ENCODE measurements at places on chromosomes 12 and 14.

- no peak for DNase-seq
Measured at GRCh38 chr14:24940213-24940783, 109.6 kb downstream of the STXBP6 start.

- DNase-seq = no peak
Measured at GRCh38 chr12:6104027-6104426, 20.4 kb downstream of the VWF start.

GRCh38 chr12:91213-91612 is 24.6 kb downstream of the IQSEC3 start:
- no peak for DNase-seq

DNA sequence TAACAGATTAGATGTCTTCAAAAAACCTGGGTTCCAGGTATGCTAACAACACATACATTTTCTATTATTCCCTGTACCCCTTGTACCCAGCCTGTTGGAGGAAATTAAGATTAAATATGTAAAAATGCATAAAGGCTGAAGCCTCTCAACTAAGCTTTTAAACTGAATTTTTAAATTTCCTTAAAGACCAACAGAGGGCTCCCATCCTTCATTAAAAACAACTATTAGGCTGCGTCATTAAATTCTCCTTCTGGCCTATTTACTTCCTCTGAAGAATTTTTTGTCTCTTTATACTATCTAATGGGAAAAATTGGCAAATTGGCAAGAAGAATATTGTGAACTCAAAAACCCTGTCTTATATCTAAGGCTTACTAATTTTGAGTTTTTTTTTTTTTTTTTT is 21.8 kb downstream of the SENP1 start:
- DNase-seq = no peak

DNA sequence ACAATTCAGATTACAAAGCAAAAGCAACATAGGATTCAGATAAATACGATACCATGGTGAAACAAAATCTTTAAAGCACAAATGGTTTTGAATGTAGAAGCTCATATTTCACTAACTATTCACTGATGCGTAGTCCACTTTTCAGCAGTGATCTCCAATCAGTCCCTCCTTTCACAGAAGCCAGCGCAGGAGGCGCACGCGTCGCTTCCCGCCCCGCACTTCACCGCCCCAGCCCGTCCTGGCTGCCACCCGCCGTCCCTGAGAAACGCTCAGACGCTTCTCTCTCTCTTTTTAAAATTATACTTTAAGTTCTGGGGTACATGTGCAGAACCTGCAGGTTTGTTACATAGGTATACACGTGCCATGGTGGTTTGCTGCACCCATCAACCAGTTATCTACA is 19.8 kb upstream of the CHFR start:
- DNase-seq = no peak

GRCh38 chr12:32076941-32077340 is 29.7 kb upstream of the BICD1 start:
- DNase-seq = no peak

- no peak for DNase-seq
Measured at GRCh38 chr12:101009274-101009673, 200.8 kb downstream of the SLC5A8 start.

DNA sequence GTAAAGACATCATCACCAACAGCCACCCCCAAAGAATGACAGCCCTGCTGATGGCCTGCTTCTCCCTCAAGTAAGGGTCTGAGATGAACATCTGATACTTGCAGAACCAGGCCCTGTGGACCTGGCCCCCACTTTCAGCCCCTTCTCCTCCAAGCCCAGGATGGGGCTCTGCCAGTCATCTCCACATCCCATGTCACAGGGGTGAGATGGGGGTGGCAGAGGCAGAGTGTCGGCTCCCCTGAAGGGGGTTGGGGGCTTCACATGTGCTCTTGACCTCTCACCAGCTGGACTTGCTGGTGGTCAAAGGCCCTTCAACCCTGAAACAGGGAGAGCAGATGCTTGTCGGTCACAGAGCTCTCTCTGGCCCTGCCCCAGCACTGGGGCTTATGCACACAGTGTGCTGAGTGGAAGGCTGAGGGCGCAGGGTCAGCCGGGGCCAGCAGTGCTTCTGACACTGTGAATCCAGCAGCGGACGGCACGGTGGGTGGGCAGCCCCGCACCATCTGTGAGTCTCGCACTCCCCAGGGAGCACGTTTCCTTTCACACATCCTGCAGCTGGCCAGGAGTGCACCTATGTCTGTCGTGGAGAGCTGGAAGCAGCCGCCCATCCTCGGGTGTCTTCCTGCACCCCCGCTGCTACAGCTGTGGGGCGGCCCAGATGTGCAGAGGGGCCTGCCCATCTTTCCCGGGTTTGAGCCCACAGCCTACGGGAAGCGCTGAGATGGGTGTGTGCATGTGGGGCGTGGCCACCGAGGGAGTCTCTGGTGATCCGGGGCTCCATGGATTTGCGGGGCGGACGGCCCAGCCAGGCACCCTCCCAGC is 94.3 kb downstream of the ADGRD1 start:
- DNase-seq = no peak

- DNase-seq = no peak
Measured at GRCh38 chr14:105187935-105188524, 6.9 kb upstream of the NUDT14 start.

DNA sequence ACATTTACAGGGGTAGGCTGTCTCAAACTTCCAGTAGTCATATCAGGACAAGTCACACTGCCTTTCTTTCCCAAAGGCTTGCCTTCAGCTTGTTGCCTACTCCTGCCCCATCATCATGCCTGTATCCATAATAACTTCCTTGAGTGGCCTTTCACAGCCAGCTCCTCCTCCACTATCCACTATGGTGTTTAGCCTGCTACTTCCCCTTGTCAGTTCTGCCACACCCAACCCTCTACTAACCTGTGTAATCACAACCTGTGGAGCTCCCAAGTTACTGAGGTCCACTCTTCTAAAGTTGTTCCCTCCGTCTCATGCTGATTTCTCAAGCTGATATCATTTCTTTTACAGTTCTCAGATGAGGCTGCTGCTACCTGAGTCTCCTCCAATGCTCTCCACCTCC is 159.9 kb downstream of the BMP4 start:
- DNase-seq = no peak

DNA sequence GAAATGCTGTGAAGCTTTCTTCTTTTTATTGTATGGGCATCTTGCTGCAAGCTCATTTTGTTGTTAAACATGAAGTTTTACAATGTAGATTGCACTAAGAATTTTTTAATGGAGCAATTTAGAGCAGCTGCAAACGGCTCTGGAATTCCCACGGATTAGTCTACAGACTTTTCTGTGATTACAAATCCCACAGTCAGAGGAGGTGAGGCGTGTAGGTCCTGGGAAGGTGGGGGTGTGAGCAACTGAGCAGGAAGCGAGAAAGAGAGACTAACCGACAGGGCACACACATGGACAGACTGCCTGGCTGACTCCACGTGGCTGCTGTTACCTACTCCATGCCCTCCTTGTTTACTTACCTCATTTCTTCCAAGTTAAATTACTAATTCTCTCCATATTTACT is 348.5 kb downstream of the NPAS3 start:
- DNase-seq = no peak

DNA sequence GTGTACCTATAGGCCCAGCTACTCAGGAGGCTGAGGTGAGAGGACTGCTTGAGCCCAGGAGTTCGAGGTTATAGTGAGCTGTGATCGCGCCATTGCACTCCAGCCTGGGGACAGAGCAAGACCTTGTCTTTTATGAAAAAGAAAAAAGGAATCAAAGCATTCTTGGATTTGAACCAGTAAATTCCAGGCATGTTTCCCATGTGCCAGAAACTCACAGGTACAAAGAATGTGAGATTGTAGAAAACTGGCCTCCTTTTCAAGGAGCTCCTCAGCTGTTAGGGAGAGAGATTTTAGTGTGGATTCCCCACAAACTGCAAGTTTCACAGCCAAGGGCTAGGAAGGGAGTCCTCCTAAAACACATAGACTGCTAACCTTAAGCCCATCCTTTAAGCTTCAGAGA is 95.0 kb downstream of the FOXN4 start:
- DNase-seq = no peak

DNA sequence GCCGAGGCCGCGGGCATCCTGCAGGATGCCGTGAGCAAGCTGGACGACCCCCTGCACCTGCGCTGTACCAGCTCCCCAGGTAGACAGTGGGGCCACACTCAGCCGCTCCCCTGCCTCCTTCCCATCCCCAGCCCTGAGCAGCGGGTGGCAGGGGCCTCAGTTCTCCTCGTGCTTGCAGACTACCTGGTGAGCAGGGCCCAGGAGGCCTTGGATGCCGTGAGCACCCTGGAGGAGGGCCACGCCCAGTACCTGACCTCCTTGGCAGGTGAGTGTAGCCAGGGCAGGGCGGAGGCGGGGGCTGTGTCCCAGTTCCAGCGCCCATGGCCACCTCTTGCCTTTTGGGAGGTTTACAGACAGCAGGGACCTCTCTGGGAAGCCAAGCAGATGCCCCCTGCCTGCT is 22.9 kb downstream of the HIP1R start:
- no peak for DNase-seq

DNA sequence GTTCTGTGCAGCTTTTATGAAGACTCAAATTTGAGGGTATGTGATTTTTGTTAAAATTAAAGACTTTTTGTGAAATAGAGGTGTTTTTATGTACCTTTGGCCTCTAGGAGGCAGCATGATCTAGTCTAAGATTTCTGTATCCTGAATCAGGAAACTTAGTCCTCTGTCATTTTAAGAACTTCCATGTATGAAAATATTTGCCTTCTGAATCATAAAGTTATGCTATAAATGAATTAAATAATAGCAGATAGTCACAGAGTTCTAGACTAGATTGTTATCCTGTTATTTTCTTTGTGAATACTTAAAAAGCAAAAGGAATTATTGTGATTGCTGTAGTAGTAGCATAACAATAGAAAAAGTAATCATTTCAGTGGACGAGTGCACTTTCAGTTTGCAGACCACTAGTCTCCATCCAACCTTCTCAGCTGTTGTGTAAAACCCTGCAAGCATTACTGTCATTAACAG is 56.3 kb downstream of the FGD4 start:
- DNase-seq = peak; percentile 25

DNA sequence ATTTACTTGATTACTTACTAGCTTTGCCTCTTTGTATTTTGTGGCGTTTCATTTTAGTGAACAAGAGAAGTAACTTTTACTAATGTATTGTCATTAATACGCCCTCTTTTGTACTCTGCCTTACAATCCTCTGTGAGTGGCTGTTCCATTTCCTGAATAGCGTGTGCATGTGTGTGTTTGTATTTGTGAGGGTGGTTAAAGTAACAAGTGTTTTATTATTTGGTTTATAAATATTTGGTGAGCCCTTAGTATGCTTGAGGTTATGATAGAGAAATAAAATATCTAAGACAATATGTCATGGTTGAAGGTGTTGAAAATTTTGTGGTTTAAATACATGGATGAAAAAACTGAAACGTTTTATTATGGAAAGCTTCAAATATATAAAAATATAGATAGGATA is 71.7 kb upstream of the REP15 start:
- DNase-seq = no peak

DNA sequence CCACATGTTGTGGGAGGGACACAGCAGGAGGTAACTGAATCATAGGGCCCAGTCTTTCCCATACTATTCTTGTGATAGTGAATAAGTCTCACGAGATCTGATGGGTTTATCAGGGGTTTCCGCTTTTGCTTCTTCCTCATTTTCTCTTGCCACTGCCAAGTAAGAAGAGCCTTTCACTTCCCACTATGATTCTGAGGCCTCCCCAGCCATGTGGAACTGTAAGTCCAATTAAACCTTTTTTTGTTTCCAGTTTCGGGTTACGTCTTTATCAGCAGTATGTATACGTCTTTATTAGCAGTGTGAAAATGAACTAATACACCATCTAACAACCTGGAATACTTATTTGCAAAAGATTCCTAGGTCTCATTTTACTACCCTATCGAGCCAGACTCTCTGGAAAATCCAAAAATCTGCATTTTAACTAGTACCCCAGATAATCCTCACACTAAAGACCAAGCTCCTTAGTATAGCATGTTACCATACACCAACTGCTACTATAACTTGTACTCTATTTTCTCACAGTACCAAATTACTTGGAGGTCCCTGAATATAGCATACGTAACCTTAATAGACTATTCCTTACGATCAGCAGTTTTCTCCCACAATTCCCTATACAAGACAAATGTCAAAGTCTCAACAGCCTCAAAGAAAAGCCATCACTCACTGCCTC is 11.5 kb downstream of the GTF2A1 start:
- no peak for DNase-seq

GRCh38 chr14:79421811-79422210 is 789.5 kb downstream of the DIO2 start:
- DNase-seq = no peak

DNA sequence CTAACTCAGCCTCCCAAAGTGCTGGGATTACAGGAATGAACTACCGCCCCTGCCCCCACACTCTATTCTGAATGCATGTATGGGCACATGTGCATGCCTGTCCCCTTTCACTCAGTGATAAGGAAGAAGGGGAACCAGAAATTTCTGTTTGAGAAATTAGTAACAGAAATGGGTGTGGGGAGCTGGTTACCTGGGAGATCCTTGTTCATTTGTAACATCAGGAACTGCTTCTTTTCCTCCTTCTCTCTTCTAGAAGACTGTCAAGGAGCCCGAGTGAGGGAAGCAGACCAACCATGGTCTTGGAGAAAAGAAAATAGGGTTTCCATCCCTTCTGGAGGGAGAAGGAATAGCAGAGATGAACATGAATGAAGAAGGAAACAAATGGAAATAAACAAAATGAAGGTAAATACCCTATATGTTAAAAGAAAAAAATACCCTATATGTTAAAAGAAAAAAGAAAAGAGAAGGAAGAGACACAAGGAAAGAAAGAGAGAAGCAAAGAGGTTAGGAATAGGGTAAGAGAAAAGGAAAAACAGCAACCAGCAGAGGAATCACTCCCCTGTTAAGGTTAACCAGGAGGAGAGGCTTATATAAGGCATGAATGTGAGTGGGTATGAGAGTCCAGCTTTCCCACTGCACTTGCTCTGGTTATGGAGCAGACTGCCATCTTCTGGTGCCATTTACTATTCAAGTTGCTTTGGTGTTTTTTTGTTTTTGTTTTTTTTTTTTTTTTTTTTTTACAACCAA is 3.3 kb downstream of the PPP1R3E start:
- no peak for DNase-seq

DNA sequence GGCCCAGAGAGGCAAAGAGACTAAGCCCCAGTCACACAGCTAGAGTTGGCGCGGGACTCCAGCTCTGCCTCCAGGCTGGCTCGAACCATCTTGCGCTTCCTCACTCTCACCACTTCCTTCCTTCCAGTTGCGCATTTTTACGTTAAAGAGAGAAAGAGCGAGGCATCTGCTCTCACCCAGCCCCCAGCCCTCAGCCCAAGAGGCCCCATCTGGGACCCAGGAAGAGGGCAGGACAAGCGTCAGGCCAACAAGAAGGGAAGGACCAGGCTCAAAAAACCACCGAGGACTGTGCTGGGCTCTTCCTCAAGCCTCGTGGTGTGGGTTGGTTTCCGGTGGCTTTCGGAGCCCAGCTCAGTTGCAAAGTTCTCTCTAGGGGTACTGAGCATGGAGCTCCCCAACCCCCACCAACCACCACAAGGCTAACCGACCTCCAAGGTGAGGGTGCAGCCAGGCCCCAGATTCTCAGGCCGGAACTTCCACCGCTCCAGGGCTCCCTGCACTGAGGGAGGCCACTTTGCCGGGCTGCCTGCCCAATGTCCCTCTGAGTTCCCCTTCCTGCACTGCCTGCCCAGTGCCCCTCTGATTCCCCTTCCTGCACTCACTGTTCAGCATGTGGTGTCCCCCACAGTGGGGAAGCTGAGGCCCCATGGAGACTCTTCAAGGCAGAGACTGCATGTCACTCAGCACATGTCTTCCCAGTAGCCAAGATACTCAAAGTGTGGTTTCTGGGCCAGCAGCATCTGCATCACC is 35.9 kb downstream of the TESC start:
- DNase-seq = no peak

- DNase-seq = no peak
Measured at GRCh38 chr12:111268738-111269572, 99.9 kb downstream of the PHETA1 start.

GRCh38 chr14:99004112-99004511 is 267.9 kb downstream of the BCL11B start:
- DNase-seq = no peak
